Lung (tissue), 17 donors: ENCODE measurements at places on chromosomes 4 and X. TPM values are rescaled to one million over a fixed set of nuclear protein-coding genes. Genes with fewer than 3 reads are reported as not detected.

DNA sequence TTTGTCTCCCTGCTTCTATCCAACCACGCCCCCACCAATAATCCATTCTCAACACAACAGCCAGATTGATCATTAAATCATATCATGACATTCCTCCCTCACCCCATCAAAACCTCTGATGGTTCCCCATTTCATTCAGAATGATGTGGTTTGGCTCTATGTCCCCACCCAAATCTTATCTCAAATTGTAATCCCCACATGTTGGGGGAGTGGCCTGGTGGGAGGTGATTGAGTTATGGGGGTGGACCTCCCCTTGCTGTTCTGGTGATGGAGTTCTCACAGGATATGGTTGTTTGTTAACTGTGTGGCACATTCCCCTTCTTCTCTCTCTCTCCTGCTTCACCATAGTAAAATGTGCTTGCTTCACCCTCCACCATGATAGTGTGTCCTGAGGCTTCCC is 23.3 kb downstream of the TRMT2B start:
- DNase-seq = no peak

GRCh38 chr4:62531264-62531663 is 1331.1 kb downstream of the ADGRL3 start:
- DNase-seq = peak; percentile 72

DNA sequence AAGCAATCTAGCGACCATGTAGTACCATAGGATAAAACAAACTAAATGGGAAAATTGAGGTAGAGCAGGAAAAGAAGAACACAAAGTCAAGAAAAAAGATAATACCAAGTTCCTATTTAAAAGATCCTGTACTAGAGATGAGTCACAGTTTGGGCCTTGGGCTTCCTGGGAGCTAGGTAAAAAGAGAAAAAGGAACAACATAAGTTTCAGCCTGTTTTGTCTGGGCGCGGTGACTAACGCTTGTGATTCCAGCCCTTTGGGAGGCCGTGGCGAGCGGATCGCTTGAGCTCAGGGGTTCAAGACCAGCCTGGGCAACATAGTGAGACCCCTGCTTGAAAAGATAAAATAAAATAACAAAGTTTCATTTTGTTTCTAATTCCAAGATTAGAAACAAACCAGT is 14.0 kb upstream of the TMEM156 start:
- no peak for DNase-seq

The MYOZ2 gene
- total RNA-seq = 0.09 TPM

The MAP7D2 gene
- total RNA-seq = 0.64 TPM
